ENCODE measurements at places on chromosomes 6 and 20.

- no peak for DNase-seq
Measured at GRCh38 chr20:57261457-57262251, 4.8 kb downstream of the BMP7 start.

DNA sequence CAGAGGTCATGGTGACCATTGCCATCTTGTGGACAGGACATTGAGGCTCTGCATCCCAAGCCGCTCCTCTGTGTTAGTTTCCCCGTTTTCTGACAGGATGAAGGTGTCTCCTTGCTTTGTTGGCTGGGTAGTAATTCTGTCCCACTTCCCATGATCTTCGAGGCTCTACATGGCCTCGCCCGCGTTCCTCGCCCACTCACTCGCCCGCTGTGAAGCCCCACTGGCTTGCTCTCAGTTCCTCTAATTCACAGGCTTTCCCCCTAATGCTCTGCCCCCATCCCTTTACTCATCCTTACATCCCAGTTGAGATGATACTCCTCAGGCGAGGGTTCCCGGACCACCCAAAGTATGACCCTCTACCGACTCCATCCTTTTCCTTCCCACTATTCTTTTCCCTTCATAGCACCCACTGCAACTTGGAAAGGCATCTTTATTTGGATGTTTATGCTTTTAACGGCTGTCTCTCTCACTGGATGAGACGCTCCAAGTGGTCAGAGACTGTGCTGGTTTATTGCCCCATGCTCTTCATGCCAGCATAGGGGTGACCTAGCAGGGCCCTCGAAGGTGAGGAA is 511 bp upstream of the SLC35B2 start:
- no peak for DNase-seq

- DNase-seq, result no peak
Measured at GRCh38 chr6:149012040-149012545, 265.3 kb downstream of the UST start.

- DNase-seq, result no peak
Measured at GRCh38 chr6:16704401-16705045, 56.7 kb downstream of the ATXN1 start.

- DNase-seq, result no peak
Measured at GRCh38 chr6:44580901-44581300, 193.4 kb downstream of the CDC5L start.

DNA sequence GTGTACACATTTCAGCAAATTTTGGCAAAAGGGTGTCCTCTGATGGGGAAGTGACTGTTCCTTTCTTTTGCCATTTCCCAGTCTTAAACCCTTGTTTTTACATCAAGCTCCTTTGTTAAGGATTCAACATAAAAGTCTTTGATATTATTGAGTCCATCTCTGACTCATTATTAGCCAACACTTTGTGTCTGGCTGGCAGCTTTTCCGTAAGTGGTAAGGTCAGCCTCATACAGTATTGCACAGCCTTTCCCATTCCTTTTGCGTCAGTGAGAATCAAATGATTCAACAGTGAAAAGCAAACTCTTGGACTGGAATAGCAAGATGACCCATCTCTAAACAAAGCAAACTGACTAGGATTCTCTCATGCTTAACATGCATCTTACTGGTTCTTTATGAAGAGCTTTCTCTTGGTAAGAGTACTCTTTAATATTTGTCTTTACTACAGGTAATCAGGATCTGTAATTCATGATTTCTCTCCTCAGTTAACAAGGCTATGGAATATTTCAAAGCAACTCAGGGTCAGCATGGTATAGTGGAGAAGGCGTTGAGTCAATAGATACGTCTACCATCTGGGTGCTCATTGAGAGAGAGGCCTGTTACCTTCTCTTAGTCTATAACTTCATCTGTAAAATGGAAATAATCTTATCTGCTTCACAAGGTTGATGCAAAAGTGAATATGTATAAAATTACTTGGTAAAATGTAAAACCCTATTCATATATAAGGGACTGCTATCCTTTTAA is 183.6 kb downstream of the PRL start:
- DNase-seq, result no peak
